ENCODE measurements at places on chromosomes 11 and 22.

GRCh38 chr11:61966734-61967115 is 709 bp downstream of the FTH1 start:
- no peak for DNase-seq

DNA sequence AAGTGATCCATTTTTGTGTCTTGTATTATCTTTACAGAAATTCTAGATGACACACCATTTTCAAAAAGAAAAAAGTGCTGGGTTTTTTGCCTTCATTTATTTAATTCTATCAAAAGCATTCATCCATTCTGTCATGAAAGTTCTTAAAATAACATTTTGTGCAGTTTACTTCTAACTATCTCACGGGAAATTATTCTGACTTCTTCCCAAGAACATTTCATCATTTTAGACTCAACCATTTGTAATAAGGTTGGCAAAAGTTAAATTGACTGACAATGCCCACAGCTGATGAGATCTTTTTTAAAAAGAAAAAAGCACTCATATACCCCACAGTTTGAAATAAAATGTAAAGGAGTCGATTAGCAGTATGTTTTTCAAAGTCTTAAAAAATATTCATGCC is 68.5 kb downstream of the SBF2 start:
- DNase-seq: no peak

DNA sequence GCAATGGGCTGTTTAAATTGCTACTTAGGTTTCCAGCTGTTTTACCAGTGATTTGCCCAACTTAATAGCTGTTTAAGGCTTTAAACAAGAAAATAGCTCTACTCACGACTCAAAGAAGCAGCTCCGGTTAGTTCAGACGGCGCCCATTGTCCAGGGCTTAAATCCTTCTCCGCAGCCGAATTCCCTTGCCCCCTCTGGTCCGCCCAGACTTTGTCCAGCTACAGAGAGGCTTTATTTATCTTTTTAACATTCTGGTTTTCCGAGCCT is 20.9 kb upstream of the SCUBE1 start:
- DNase-seq: no peak

DNA sequence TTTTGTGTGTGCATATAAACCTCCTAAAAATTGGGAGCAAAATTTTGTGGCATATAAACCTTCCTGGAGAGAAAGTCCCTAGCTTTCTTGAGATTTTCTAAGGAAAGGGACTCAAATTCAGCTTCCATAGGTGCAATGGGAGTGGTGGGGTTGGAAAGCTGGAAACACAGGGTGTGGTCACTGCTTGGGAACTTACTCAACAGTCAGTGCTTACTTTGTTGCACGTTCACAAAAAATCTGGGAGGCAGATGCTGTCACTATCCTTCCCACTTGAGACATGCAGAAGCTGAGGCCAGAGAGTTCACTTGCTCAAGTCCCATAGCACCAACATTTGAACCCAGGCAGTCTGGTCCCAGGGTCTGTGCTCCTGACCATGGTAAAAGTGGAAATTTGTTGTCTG is 3.9 kb upstream of the CATSPERZ start:
- no peak for DNase-seq

- DNase-seq: no peak
Observed at GRCh38 chr22:50544078-50544745, 1.5 kb upstream of the KLHDC7B start.

DNA sequence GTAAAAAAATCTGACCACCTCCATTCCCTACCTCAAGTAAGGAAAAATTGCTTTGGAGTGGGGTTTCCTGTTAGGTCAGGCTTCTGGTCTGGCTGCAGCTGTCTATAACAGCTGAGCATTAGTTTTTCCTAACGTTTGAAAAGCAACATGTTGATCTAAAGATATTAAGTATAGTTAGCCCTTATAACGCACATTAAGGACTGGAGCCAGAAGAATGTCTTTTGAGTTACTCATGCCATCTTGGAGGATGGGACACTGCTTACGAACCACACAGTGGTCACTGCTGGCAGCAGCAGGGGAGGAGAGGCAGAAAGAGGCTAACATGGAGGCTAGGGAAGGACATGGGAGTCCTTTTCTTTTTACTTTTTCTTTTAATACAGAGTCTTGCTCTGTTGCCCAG is 44.1 kb upstream of the GDPD4 start:
- DNase-seq: no peak

GRCh38 chr22:21570398-21570797 is 2.9 kb downstream of the UBE2L3 start:
- no peak for DNase-seq

GRCh38 chr11:123056835-123057491 is 5.0 kb downstream of the HSPA8 start:
- no peak for DNase-seq

DNA sequence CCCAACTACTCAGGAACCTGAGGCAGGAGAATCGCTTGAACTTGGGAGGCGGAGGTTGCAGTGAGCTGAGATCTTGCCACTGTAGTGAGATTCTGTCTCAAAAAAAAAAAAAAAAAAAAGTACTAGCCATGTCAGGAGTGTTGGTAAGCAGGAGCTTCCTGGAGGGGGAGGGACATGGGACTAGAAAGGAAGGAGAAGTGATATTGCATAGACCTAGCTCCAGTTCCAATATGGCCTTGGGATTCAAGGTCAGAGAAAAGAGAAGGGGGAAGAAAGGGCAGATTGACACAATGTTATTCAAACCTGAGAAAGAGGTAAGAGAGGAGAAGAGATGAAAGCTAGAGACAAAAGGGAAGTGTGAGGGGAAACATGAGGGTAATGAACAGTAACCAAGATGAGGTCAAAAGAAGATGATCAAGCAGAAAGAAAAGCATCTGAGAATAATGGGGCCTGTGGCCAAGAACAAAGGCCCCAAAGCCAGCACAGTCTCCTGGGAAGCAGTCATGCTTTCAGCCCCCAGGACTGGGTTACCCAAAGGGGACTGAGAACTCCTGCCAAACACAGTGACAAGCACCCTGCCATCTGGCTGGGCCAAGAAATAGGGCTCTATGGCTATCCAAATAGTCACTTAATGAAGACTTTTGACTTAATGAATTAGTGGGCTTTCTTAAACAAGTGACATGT is 51.7 kb upstream of the FTH1 start:
- no peak for DNase-seq

DNA sequence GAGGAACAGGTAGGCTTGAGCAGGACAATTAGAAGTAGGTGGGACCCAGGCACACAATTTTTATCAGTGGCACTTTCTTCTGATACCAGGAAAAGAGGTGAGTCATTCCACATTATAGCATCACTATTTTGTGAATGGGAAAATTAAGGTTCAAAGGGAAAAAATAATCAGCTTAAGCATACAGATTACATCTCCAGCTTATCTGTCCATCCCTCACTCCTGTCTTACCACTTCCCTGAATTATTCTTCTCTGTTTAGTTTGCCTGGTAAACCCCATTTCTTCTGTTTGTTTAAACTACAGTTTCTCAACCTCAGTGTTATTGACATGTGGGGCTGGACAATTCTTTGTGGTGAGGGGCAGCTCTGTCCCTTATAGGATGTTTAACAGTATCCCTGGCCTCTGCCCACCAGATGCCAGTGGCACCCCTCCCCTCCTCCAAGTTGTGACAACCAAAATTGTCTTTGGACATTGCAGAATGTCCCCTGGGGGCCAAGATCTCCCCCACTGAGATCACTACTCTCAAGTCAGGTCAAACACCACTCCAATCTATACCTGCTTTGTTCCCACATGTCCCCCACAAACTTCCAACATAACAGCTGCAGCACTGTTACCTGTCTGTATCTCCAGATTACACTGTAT is 8.5 kb upstream of the XBP1 start:
- no peak for DNase-seq

- DNase-seq: no peak
Observed at GRCh38 chr11:19597876-19598275, 114.8 kb upstream of the NAV2 start.

GRCh38 chr22:39818094-39818493 is 75.5 kb downstream of the ENTHD1 start:
- DNase-seq: no peak

DNA sequence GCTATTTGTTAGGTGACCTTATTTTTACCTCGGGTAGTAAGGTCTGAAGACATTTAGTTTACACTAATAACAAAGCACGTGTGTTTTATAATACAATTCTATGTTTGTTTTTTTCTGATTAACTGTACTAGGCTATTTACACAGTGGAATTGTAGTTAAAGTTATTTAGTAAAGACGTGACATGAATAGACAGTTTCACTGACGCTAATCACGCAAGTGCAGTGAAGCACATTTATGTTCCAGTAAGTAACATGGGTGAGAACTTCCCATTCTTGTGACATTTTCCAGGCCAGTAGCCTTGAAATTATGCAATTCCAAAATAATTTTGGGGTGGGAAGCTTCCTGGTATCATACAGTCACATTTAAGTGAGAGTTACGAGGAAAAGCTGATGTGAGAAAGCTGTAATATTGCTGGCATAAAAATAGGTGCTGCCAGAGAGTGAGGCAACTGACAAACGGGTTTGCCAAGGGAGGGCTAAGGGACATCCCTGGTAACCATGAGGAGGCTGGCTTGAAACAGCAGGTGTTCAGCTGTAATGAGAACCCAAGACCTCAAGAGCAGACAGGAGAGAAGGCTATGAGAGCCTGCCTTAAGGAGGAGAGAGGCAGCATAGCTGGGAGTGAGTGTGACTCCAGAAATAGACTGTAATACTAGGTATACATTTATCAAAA is 378.8 kb downstream of the DCDC1 start:
- no peak for DNase-seq

DNA sequence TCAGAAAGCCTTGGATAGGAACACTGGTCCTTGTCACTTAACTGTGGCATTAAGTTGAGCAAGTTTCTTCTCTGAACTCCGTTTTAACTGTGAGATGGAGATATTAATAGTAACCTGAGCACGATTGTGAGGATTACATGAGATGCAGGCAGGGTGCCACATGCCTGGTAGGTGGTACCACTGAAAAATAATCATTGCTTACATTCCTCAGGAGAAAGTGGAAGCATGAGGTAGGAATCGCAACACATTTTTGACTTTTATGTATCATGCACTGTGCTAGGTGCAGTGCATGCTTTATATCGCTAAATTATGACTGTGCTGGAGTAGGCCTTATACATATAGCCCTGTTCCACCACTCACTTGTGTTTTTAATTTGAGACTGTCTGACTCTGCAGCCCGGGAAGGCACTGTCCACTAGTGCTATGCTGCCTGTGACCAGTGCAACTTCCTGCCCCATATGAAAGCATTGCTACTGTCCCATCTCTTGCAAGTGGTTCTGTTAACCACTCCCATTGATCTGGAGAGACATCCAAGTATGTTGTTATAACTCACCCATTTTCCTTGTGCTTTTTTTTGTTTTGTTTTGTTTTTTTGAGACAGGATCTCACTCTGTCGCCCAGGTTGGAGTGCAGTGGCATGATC is 1.0 kb downstream of the UQCR10 start:
- no peak for DNase-seq

DNA sequence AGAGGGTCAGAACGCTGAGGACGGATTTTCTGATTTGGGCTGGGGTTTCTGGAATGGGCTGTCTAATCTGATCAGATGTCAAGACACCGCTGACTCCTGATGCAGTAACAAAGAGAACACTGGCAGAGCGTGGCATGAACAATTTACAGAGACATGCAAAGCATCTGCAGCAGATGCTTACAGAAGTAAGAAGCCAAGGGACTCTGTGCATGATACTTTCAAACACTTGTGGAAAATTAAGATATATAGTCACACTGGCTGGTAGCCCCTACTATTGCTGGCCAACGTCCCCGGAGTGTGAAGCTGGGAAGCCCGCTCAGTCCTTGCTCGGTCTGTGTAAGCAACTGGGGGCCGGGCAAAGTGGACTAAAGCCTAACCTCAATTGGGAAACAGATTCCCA is 903.7 kb downstream of the BRD1 start:
- DNase-seq: no peak

- no peak for DNase-seq
Observed at GRCh38 chr11:113287801-113288200, 26.6 kb upstream of the TTC12 start.

GRCh38 chr11:72026090-72026489 is 27.4 kb downstream of the IL18BP start:
- no peak for DNase-seq

DNA sequence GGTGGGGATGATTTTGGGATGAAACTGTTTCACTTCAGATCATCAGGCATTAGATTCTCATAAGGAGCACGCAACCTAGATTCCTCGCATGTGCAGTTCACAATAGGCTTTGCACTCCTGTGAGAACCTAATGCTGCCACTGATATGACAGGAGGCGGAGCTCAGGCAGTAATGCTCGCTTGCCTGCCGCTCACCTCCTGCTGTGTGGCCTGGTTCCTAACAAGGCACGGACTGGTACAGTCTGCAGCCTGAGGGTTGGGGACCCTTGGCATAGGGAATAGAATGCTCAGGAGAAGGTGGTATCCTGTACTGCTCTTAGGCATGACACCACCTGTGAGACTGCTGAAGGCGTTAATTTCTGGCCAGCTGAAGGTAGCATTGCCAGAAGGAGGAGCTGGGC is 47.0 kb downstream of the STIM1 start:
- DNase-seq: no peak

DNA sequence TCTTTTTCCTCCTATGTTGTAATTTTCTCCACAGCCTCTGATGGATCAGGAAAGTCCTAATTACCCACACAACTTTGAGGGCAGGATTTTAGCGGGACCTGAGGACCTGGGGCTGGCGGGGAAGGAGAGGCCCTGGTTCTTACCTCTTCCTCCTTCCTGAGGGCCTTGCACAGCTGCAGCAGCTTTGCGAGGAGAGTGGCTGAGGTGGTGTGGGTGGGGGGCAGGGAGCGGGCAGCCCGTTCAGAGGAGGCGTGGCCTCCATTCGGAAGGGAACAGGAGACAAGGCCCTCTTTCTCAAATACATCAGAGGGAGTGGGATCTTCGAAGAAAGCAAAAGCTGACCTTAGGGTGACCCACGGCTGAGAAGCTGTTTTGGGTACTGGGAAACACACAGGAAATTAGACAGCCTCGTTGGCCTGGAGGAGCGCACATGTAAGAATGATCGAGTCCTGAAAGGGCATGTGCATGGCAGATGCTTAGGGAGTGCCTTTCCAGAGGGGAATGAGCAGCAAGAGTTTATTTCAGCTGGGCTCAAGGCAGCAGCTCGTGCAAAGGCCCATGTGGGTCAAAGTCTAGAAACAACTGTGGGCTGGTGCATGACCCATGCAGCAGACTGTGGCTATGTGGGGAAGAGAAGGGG is 76.6 kb upstream of the NARS2 start:
- DNase-seq: no peak

DNA sequence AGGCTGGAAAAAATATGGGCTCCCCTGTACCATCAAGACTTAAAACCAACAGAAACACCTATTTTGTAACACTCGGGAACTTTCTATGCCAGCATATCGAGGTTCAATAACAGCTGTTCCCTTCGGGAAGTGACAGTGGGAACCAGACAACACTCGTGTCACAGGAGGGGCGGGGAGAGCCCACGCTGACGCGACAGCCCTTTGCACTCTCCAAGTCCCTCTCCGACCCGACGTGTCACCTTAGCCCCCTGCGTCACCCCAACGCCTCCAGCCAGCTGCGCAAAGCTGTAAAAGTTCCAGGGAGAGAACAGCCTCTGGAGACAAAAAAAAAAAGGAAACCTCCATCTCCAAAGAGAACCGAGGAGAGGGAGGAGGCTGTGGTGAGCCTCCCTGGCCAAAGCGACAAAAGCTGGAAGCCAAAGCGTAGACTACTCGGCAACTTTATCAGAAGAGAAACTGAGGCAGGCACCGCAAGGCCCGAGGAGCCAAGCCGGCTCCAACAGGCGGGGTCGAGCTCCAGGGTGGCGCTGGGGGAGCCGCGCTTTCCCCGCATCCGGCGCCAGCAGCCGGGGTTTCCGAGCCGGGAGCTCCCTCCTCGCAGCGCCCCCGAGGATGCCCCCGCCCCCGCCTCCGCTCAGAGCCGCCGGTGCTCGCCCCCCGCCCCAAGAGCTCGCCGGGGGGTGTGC is 751 bp downstream of the ARFGAP3 start:
- DNase-seq: no peak

Data from cortex of kidney (tissue), 1 donor.